ENCODE measurements at places on chromosomes 1 and 21.

GRCh38 chr1:38481871-38482826 lies 377.4 kb downstream of the RRAGC start:
- no peak for DNase-seq

DNA sequence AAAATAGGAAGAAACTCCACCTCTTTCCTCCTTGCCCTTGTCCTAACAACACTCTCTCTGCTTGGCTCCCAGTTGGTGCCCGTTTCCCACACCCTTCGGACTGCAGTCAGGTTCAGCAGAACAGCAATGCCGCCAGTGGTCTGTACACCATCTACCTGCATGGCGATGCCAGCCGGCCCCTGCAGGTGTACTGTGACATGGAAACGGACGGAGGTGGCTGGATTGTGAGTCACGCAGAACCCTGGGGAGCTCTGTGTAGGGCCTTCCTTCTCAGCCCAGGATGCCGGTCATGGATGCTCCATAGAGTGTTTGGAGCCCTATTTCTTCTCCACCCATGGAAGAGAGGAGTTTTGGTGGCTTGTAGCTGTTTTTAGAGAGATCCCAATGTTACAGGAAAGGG lies 60.9 kb downstream of the TNN start:
- DNase-seq, result no peak

- no peak for DNase-seq
Observed at GRCh38 chr1:28656335-28656734, 7.9 kb downstream of the RNU11 start.

DNA sequence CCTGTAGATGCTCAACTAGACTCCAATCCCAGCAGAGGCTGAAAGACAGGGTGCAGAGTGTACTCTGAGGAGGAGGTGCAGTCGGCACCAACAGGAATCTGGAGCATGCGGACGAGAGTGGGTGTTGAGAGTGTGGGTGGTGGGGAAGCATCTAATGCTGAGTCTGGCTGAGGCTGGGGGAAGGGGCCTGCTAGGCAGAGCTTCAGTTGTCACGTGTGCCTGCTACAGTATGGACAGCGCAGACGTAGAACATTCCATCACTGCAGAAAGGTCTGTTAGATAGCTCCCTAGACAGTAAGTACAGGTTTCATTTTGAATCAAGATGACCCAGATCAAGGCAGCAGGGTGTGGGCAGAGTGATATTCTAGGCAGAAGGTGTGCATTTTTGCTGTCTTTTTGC lies 23.1 kb downstream of the SNAP47 start:
- no peak for DNase-seq

Data from H54 (cell line).